Amniotic epithelial cell (primary cell): ENCODE measurements at places on chromosomes 6 and 20.
A peak's percentile ranks its signal among the peaks of the same experiment; 100 is the strongest.

DNA sequence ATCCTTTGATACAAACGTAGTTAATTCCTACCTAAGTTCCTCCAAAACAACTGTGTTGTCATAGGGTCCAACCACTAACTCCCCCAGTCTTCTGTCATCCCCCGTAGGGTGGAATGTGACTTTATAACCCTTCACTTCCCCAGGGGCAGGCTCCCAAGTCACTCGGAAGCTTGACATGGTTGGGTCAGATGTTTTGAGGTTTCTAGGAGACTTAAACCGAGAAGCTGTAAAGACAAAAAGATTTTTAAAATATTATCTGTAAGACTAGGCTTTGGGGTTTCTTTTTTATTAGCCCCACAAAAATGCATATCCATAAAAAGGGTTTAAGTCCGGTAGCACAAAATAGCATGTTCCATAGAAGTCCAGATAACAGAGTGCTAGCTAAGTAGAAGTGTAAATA lies 50.2 kb downstream of the COL12A1 start:
- DNase-seq, result no peak

- no peak for DNase-seq
These were observed 178.0 kb upstream of the AFDN start for GRCh38 chr6:167648501-167649278.

DNA sequence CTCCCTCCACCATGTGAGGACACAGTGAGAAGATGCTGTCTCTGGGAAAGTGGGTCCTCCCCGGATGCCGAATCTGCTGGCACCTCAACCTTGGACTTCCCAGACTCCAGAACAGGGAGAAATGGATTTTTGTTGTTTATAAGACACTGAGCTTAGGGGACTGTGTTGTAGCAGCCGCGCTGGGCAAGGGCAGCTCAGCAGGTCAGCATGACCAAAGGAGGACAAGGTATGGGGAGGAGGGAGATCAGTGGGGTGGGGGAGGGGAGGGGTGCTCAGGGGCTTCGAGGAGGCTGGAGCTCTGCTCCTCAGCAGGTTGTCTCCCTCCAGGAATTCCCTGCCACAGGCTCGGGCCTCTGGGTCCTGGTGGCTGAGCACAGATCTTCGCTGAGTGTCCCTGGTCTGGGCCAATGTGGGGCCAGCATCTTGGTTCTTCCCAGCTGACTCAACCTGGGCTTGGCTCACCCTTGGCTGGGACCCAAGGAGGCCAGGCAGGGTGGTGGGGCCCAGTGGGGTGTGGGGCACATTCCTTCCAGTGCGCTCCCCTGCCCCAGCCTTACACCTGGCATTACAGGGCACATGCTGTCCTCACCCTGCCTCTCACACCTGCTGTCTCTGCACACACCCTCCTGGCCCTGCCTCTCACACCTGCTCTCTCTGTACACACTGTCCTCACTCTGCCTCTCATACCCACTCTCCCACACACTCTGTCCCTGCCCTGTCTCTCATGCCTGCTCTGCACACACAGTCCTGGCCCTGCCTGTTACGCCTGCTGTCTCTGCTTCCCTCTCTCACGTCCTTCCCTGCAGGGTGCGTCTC lies 107.3 kb downstream of the SYCP2 start:
- no peak for DNase-seq

DNA sequence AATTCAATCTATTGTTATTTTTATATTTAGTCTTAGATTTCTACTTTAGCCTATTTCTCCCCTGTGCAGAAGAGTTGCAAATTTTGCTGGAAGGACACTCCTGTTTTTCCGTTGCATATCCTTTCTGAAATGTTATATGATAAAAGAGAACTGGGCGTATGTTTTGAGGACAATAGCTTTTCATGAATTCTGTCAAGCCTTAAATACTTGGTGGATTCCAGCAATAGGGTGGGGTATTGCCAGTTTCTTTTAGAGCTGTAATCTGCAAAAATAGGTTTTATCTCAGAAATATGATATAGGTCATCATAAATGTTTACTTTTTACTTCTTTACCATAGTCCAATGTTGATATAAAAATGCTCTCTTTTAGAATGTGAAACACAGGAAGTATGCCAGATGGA lies 42.0 kb downstream of the VTA1 start:
- no peak for DNase-seq

GRCh38 chr6:113623129-113623528 lies 234.0 kb upstream of the MARCKS start:
- DNase-seq, result peak; percentile 65

DNA sequence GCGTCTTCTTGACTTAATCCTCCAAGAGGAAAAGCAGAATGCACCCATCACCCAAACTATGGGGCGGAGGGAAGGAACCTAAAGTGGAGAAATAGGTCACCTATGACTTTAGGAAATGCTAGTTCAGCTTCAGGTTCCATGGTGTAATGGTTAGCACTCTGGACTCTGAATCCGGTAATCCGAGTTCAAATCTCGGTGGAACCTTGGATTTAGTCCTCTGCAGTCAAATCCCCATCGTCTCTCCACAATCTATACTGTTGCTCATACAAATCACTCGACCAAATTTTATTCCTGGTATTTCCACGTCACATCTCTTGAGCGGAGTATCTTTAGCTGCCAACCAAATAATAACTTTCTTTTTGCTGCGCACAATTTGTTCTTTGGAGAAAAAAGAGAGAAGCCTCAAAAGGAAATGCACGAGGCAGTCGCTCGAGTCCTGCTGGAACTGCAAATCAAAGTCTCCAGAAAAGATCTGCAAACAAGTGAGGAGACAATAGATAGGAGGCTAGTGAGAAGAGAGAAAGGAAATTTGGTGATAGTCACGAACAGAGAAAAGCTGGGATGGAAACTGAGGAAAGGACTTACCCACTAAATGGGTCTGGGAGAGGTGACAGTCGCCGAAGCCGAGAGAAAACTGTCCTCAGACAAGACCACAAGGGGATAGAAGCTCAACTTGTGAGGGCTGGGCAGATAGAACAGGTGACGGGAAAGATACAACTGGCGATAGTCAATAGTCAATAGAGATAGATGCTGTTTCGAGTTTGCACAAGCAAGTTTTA lies 16.6 kb downstream of the POM121L2 start:
- peak; percentile 61 for DNase-seq

GRCh38 chr6:89745716-89746115 lies 73.9 kb downstream of the MDN1 start:
- peak; percentile 58 for DNase-seq

DNA sequence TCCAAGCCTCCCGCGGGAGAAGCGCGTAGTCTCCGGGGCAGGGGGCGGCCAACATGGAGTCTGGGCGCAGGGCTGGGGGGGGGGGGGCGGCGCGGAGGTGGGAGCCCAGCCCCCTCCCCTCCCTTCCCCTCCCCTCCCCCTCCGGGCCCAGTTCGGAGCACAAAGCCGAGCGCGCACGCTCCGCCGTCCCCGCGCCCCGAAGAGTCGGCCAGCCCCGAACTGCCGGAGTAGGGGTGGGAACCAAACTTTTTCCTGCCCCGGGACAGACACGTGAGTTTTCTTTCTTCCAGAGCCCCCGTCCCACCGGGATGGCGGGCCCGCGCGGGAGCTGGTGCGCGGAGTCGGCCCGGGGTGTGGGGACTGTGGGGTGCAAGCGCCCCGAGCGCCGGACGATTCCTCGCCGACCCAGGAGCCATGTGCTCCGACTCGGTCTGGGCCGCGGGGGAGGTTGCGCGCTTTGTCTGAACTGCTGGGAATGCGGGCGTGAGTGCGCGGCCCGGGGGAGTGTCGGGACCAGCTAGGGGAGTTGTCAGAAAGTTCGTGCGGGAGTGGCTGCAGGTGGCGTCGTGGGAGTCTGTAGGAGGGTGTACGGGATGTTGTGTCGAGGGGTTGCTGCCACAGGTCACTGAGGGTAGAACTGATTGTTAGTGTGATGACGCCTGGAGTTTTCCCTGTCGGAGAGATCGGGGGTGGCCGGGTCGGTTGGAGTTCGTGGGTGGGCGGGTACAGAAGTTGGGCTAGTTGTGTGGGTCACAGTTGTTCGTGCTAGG lies 1.2 kb downstream of the TGIF2 start:
- peak; percentile 78 for DNase-seq

- no peak for DNase-seq
These were observed 239.0 kb upstream of the KCNQ5 start for GRCh38 chr6:72382602-72383529.

DNA sequence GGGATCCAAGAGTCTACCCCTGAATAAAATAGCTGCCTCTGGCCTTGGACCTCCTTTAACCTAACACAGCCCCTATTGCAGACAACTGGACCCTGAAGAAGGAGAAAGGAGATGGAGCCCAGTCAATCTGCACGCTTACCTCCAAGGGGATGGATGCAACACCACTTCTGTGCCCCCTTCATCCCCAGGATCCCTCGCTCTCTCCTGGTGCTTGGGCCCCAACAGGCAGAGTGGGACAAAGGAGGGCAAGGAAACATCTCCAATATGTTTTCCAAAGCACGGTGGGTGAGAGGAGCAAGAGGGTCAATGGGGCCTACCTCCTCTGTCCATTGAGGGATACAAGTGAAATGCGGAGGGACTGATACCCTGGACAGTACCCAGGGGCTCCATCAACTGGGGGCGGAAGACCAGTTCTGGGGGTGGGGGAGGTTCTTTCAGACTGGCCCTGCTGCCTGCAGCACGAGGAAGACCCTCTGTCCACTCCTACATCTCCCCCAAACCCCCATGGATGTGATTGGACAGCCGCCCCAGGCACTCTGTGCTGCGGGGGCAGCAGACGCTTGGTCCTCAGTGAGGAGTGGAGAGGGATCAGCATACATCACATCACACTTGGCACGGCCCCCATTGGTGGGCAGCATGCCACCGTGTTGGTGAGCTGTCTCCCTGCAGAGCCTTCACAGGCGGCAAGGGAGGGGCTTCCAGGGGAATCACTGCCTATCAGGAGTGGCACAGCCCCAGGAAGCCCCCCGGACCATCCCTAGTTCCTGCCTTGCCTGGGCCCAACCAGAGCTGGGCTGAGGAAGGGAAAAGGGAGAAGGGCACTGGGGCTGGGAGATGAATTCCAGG lies 70.6 kb downstream of the MRPL14 start:
- peak; percentile 62 for DNase-seq

DNA sequence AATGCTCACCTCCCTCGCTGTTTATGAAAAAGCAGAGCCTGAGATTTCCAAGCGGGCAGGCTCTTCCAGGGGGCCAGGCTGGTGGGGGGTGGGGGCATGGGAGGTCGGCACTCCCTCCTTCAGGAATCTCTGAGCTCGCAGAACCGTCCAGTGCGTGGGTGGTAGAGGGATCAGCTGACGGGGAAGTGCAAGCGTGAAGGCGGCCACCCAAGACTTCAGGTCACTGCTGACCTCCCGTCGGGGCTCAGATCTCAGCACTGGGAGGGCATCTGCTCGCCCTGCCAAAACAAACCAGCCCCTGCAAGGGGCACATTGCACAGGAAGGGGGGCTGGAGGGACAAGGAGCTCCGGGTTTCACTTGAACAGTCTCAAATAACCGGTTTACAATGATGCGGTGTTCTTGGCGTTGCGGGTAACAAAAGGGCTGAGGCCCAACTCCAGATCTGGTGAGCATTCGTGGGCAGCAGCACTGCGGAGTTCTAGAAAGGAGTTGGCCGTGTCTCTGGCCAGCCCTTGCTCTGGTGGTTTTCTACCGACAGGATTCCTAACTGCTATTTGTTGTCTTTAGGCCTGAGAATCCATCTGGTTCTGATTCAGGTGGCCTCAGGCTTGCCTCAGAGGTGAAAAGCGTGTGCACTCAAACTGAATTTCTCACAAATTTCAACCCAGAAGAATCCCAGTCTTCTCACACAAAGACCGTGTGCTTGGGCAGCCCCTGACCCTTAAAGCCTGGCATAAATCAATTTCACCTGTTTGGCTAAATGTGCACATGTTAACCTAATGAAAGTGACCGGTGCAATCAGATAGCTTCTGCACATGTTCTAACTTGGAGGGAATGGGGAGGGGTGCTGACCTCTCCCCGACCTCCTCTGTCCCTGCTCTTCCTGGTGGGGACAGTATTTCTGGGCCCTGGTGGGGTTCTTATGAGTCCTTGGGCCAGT lies 191.6 kb downstream of the MYLK4 start:
- DNase-seq, result no peak

DNA sequence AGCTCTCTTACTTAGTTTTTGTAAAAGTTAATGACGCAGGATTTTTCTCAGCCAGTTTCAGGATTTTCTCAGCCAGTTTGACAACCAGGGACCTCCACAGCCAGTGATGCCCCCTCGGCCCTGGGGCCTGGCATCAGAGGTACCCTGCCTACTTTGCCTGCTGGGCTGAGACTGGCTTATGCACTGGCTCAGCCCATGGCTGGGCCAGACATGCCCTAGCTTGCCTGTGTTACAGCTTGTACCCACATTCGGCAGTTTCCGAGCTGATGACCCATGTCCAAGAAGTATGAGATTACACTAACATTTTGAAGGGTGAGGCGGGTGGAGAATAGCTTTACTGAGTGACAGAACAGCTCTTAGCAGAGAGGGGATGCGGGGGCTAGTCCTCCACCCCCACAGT lies 406.1 kb upstream of the HSF2 start:
- DNase-seq, result no peak

DNA sequence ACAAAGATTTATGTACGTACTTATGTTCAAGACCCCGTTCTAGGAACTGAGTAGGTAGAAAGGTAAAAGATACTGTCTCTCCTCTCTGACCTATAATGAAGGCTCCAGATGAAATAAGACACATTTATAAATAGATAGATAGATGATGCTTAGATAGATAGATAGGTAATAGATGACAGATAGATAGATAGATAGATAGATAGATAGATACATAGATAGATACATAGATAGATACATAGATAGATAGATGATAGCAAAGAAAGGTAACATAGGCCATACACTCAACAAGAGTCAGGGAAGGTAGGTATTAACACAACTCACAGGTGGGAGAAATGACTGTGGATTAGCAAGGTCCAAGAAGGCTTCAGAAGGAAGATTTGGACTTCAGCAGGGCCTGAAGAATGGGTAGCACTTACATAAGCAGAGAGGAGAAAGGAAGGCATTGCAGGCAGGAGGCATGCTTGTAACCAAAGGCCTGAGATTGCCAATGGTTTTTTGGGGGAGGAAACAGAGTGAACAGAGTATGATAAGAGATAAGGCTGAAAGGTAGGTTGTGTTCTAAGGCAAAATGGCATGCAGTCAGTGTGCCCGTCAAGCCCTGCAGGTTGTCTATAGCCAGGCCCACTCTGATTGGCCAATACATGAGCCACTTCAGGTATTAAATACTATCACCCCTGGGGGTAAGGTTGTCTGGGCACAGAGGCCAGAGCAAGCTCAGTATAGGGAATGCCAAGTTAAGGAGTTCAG lies 7.7 kb upstream of the MYB start:
- DNase-seq, result no peak

DNA sequence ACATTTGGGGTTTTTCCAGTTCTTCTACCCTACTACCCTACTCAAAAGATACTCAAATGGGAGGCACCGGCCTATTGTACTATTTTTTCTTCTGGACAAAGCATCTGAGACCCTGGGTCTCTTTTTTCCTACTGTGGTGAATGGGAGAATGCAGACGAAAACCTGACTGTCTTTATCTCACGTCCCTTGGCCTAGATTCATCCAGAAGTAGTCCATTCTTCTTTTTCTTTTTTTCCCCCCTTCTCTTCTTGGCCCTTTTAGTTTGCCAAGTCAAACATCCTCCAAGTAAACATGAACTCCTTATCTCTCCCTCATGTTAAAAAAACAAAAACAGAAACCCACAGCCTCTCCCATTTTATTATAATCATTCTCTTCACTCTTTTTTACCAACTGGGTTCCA lies 8.7 kb upstream of the ILRUN start:
- DNase-seq, result no peak
